ENCODE measurements at places on chromosomes 1 and 21.

DNA sequence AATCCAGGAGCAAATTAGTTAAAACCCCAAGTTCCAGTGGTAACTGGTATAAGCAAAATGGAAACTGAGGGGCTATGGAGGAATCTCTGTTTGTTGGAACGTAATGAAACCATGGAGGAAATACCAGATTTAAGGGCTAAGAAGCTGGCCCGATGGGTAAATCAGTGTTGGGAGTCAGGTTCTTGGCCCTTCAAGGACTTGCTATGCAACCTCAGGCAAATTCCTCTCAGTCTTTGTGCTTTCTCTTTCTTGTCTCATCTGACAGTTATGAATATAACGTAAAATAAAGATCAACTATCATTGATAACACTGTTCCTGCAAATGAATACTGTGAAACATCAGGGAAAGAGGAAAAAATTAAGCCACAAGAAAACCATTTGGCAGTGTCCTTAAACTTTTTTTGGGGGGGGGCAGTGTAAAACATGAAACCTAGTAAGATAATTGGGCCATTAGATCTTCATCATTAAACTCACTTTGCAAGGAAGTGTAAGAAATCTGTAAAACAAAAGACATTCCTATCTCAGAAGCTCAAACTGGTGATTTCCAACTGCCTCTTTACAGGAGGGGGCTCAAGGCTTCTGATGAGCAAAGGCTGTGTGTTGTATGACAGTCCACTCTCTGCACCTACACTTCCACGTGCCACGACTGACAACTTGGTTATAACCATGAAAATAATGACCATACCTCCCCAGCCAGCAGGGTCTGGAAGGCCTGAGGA is 47.6 kb downstream of the LHX4 start:
- no peak overlapping the region for H3K27ac ChIP-seq
- H3K4me1 ChIP-seq = no peaks in the 10 kb centered on the region
- no peak overlapping the region for H3K4me3 ChIP-seq
- DNase-seq = no peak
- H3K36me3 ChIP-seq = peaks cover 22% of the 10 kb centered on the region
- H3K27me3 ChIP-seq = no peaks in the 10 kb centered on the region

- H3K36me3 ChIP-seq = no peaks in the 10 kb centered on the region
- H3K4me1 ChIP-seq = no peaks in the 10 kb centered on the region
- DNase-seq = no peak
- H3K27ac ChIP-seq = no peak overlapping the region
Measured at GRCh38 chr1:7375781-7376660, 395.1 kb upstream of the VAMP3 start.

GRCh38 chr21:29961291-29962027 is 21.7 kb upstream of the GRIK1 start:
- DNase-seq = no peak
- no peaks in the 10 kb centered on the region for H3K36me3 ChIP-seq
- H3K27me3 ChIP-seq = no peaks in the 10 kb centered on the region
- H3K4me1 ChIP-seq = no peaks in the 10 kb centered on the region

DNA sequence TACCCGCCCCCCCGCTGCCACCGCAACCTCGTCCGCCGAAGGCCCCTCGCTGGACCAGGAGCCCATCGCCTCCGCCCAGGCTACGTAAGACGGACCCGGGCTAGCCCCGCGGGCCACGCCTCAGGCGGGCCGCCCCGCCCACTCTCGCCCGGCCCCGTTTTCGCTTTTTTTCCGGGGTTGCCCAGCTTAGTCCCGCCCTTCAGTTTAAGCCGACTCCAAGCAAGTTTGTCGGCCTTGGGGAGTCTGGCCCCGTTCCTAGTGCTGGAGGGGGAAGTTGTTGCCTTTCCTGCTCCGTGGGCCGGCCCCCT is 3.0 kb downstream of the RUSC1 start:
- no peaks in the 10 kb centered on the region for H3K36me3 ChIP-seq
- no peaks in the 10 kb centered on the region for H3K27me3 ChIP-seq
- peak overlapping the region; percentile 86 for H3K4me3 ChIP-seq
- DNase-seq = peak; percentile 77

DNA sequence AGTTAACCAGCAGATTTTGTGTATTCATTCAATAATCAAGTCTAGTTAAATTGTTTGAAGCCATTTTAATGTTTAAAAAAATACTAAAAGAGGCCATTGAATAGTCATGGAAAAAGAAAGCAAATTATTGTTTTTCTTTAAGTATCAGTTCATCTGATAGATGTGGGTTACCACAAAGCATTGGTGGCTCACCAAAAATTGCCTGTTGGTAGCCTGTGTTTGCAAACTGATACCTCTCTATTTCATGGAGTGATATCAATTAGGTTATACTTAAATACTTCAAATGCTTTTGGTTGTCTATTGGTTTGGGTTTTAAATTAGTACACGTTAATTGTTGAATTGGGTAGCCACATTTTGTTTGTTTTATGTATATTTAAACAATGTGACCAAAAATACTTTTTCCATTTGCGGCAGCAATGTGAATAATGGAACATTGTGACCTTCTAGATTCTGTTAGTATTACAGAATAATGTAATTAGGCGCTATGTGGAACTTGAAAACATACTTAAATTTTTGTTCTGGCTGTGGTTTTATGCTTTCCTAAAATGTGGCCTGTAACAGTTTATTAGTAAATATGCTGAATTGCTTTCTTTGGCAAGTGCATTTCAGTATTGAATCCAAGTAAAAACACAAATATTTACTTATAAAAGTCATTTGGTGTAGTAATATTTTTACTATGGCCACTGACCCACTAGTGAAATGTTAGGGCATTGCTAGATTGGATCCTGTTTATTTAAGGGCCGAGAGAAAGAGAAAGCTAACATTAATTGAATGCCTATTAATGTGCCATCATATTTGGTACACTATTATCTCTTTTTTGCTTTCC is 37.1 kb upstream of the NBL1 start:
- DNase-seq = peak; percentile 67
- no peaks in the 10 kb centered on the region for H3K27me3 ChIP-seq
- peaks cover 30% of the 10 kb centered on the region for H3K4me1 ChIP-seq
- H3K36me3 ChIP-seq = peaks cover 4% of the 10 kb centered on the region

GRCh38 chr1:31689854-31690253 is 14.0 kb downstream of the COL16A1 start:
- no peak overlapping the region for H3K4me3 ChIP-seq
- H3K27ac ChIP-seq = no peak overlapping the region
- no peaks in the 10 kb centered on the region for H3K36me3 ChIP-seq
- H3K27me3 ChIP-seq = no peaks in the 10 kb centered on the region

DNA sequence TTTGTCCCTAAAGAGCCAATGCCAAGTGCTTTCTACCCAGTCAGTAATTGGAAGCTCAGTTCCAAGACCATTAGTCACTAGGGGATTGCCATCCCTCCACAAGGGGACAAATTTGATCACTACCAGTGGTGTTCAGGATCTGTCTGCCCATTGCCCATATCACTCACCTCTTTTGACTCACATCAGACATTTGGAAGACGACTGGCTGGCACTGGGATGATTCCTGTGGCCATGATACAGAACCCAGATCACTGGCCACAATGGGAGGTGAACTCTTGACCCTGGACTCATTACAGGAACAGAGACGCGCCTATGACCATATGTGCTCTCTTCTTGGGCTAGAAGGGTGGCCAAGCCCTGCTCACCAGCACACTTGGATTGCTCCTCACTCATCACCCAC is 71.0 kb downstream of the COLGALT2 start:
- no peak overlapping the region for H3K27ac ChIP-seq
- H3K27me3 ChIP-seq = no peaks in the 10 kb centered on the region
- no peaks in the 10 kb centered on the region for H3K4me1 ChIP-seq
- DNase-seq = no peak

GRCh38 chr1:38046333-38046883 is at the start of gene POU3F1:
Gene POU3F1, minus strand, starts transcription at chr1:38046793. Its CDS starts 50 bp downstream, at chr1:38046743.
- peak within 1 kb of the TSS; percentile 62 for H3K4me3 ChIP-seq
- no peak for DNase-seq
- H3K36me3 ChIP-seq = no peaks in the 10 kb centered on the region
- peaks cover 30% of the 10 kb centered on the region for H3K27me3 ChIP-seq
- peaks cover 18% of the 10 kb centered on the region for H3K4me1 ChIP-seq
- H3K27ac ChIP-seq = no peak within 1 kb of the TSS

DNA sequence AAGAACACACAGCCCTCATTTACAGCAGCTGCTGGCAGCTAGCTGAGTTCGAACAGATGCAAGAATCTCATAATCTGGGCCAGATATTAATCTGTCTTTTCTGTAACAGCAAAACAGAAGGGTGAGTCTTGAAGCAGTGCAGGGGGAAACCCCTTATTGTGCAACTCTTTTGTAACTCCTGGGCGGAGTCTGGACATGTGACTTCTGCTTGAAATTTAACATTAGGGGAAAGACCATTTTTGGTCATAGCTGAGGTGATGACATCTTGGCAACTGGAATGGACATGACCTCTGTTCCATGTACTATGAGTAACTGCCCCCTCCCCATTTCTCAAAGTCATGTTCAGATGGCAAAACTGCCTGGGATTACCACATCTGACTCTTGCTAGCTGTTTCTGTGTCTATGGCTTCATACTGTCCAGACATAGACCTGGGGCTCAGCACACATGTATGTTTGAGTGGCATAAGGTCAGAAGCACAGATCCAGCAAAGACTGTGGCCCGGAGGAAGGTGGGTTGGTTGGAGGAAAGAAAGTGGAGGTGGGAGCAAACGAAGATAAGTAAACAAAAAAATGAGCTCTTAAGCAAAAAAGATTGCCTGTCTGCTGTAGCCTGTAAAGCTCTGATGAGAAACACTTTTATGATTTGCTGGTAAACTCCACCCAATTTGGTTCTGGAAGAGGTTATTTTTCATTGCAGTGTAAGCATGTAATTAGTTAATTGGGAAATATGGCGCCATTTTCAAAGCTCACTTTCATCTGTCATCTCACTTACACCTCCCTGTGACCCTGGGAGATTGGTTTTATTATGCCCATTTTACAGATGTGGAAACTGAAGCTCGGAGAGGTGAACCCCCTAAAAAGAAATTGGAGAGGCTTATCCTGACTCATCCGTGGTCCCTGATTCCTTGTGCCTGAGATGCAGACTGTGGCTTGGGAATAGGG is 26.1 kb downstream of the ETS2 start:
- no peaks in the 10 kb centered on the region for H3K27me3 ChIP-seq
- no peaks in the 10 kb centered on the region for H3K36me3 ChIP-seq
- peaks cover 8% of the 10 kb centered on the region for H3K4me1 ChIP-seq

DNA sequence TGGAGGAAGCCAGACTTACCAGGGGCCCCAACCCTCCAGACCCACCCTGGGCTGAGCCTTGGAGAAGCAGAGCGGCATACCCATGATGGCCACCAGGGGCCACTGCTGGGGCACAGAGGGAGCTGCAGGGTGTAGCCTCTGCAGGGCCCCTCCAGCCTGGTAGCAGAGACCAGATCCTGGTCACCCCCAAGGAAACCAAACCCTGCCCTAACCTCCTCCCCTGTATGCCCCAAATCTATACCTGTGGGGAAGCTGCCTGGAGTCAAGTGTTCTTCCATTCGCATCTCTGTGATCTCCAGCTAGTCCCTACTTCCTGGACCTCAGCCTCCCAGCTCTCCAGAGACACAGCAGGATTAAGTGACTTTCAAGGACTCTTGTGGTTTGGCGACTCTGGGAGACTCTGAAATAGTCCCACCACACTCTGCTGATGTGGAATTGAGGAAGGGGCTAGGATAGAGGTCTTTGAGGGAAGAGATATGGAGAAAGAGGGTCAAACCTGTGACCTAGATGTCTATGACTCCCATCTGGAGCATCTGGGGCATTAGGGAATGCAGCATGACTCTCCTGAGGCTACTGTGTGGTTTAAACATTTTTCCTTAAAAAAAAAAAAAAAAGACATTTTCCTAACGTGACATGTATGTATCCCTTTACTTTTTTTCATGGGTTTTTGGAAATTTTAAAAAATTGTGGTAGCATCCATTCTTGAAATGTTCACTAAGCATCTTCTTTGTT is 119.2 kb upstream of the IPO9 start:
- no peak overlapping the region for H3K27ac ChIP-seq
- no peak overlapping the region for H3K4me3 ChIP-seq
- no peaks in the 10 kb centered on the region for H3K27me3 ChIP-seq
- H3K4me1 ChIP-seq = no peaks in the 10 kb centered on the region
- no peaks in the 10 kb centered on the region for H3K36me3 ChIP-seq

GRCh38 chr1:205547936-205548827 is 43.7 kb downstream of the CDK18 start:
- no peak overlapping the region for H3K27ac ChIP-seq
- peaks cover 10% of the 10 kb centered on the region for H3K27me3 ChIP-seq
- H3K4me1 ChIP-seq = peaks cover under 1% of the 10 kb centered on the region
- H3K36me3 ChIP-seq = no peaks in the 10 kb centered on the region
- no peak for DNase-seq

- H3K4me3 ChIP-seq = no peak overlapping the region
- H3K27me3 ChIP-seq = no peaks in the 10 kb centered on the region
- H3K36me3 ChIP-seq = no peaks in the 10 kb centered on the region
- DNase-seq = no peak
Measured at GRCh38 chr1:234647245-234647644, 37.3 kb upstream of the IRF2BP2 start.

GRCh38 chr1:6519491-6519934 is 28.0 kb upstream of the PLEKHG5 start:
- DNase-seq = no peak
- no peak overlapping the region for H3K27ac ChIP-seq
- peaks cover 7% of the 10 kb centered on the region for H3K36me3 ChIP-seq
- H3K4me3 ChIP-seq = no peak overlapping the region

GRCh38 chr1:194159941-194160340 is 973.5 kb upstream of the B3GALT2 start:
- H3K27me3 ChIP-seq = no peaks in the 10 kb centered on the region
- H3K4me3 ChIP-seq = no peak overlapping the region
- no peaks in the 10 kb centered on the region for H3K36me3 ChIP-seq
- no peak overlapping the region for H3K27ac ChIP-seq
- DNase-seq = no peak

DNA sequence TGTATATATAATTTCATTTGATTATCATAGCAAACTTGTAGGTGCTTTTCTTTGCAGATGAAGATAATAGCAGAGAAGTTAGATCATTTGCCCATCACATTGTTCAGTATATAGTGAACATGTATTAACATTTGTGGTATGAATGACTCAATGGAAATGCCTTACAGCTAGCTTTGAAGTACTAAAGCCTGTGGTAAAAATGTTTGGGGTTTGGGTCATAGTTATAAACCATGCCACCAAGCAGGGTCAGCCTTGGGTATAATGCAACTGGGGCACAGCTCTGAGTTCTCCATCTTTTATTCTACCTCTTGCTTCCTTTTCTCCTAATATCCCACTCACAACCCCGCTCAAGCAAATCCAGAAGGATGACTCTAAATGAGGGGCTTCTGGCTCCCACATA is 141.6 kb downstream of the KCNT2 start:
- H3K4me1 ChIP-seq = no peaks in the 10 kb centered on the region
- H3K4me3 ChIP-seq = no peak overlapping the region
- no peak overlapping the region for H3K27ac ChIP-seq

DNA sequence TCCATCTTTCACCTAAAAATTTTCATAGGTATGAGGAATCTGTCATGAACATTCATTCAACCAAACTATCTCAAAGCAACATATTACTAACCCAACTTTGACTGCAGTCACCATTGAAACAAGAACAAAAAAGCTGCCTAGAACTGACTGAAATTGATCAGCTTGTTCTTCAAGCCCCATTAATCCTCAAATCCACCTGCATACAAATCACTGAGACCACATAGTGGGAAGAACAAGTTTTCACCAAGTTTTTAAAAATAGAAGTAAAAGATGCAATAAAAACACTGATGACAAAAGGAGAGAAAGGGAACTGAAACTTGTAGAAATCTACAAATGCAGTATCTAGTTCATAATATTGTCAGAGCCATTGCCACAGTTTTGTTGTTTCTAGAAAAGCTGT is 6.1 kb downstream of the SORT1 start:
- H3K4me3 ChIP-seq = no peak overlapping the region
- H3K27ac ChIP-seq = no peak overlapping the region
- H3K4me1 ChIP-seq = no peaks in the 10 kb centered on the region
- no peak for DNase-seq

- no peak overlapping the region for H3K4me3 ChIP-seq
- H3K36me3 ChIP-seq = no peaks in the 10 kb centered on the region
- DNase-seq = no peak
- no peaks in the 10 kb centered on the region for H3K27me3 ChIP-seq
- H3K27ac ChIP-seq = no peak overlapping the region
Measured at GRCh38 chr1:209406595-209406994, 176.9 kb upstream of the CAMK1G start.

All from effector memory CD4-positive, alpha-beta T cell (primary cell).